ENCODE measurements at places on chromosomes 6 and 20. TPM values are rescaled to one million over a fixed set of nuclear protein-coding genes. Genes with fewer than 3 reads are reported as not detected.

Gene RNF8
- total RNA-seq = 25.2 TPM

Gene TFAP2D
- total RNA-seq = not detected

Gene C6orf52
- not detected for total RNA-seq

Gene IPCEF1
- 0.47 TPM for total RNA-seq

Gene GRM1
- total RNA-seq = 0.17 TPM

Gene SAMD3
- total RNA-seq = 4.4 TPM

Gene AGER
- total RNA-seq = 0.16 TPM
